Stimulated activated CD4-positive, alpha-beta T cell treated with anti-CD3 and anti-CD28 coated beads, Interleukin-4, amount 100 ng/mL, for 1 hour (primary cell): ENCODE measurements at places on chromosomes 3 and 15.

DNA sequence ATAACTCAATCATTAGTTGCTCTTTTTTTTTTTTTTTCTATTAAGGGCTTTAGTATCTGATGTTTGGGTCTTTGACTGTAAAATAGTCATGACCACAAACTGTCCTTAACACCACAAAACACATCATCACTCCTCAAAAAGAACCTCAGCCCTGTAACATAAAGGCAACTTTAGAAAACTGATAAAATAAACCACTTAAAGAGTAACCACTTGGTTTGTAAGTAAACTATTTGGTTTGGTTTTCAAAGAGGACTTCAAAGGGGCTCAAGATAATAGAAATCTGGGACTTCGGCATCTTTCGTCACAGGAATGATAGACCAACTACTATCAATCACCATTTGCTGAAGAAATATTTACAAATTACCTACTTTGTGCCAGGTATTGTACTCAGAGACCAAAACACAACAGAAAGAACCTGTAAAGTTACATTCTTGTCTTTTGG, 167.8 kb downstream of the FOXP1 start:
- DNase-seq, result no peak

DNA sequence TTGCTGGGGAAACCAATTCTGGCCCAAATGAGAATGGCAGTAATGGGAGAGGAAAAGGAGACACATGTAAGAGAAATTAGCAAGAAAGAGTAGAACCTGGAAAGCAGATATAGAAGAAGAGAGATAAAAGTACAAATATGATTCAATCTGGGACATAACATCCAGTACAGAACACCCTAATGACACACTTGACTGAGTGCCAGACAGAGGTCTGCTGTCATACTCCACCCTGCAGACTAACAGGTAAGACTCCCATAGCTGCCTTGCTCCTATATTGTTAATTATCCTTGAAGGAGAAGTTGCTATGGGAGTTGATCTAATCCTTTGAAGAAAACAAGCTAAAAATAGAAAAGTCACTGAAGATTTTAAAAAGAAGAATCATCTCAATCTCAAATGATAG, 21.1 kb downstream of the CCPG1 start:
- DNase-seq, result no peak

DNA sequence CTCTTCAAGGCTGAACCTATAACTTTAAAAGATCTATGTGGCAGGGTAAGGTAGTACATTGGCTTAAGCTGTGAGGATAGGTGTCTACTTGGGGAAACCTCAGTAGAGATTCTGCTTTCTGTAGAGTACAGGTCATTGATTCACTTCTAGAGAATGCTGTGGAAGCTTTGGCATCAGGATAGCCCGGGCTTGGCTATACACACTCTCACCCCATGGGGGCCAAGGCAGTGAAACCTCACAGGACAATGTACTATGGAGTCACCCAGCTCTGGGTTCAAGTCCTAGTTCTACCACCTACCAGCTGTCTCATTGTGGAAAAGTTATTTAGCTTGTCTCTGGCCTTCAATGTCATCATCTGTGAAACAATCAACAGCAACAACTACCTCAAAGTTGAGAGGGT, 9.0 kb downstream of the MTFMT start:
- no peak for DNase-seq

- DNase-seq, result peak; percentile 48
These were observed 7.7 kb downstream of the ITPKA start for GRCh38 chr15:41501191-41501917.

DNA sequence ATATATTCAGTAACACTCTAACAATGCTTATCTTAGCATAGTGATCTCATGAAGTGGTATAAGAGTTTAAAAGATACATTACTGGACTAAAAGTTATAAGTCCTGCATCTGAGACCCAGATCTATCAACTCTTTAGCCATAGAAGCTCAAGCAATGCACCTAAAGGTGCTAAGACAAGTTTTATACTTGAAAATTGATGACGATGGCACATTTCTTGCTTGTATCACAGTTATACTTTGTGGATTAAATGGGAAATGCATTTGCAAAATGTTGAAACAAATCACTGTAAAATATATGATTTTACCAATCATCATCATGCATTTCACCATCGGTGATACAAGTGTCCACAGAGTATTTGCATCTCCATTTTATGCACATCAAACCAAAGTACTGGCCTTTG, 525.3 kb upstream of the ZNF385D start:
- DNase-seq, result no peak

DNA sequence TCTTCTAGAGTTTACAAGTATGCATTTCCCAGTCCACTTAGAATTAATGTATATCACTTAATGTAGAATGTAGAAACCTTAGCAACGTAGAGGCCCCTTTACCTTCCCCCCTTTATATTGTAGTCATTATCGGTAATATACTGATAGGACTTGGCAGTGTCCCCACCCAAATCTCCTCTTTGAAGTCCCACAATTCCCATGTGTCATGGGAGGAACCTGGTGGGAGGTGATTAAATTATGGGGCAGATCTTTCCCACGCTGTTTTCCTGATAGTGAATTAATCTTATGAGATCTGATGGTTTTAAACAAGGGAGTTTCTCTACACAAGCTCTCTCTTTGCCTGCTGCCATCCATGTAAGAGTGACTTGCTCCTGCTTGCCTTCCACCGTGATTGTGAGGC, 31.0 kb downstream of the ARL8B start:
- no peak for DNase-seq

GRCh38 chr15:31499953-31500765, 173.5 kb downstream of the KLF13 start:
- DNase-seq, result no peak

- no peak for DNase-seq
These were observed 145.0 kb downstream of the STAC start for GRCh38 chr3:36525115-36525801.

DNA sequence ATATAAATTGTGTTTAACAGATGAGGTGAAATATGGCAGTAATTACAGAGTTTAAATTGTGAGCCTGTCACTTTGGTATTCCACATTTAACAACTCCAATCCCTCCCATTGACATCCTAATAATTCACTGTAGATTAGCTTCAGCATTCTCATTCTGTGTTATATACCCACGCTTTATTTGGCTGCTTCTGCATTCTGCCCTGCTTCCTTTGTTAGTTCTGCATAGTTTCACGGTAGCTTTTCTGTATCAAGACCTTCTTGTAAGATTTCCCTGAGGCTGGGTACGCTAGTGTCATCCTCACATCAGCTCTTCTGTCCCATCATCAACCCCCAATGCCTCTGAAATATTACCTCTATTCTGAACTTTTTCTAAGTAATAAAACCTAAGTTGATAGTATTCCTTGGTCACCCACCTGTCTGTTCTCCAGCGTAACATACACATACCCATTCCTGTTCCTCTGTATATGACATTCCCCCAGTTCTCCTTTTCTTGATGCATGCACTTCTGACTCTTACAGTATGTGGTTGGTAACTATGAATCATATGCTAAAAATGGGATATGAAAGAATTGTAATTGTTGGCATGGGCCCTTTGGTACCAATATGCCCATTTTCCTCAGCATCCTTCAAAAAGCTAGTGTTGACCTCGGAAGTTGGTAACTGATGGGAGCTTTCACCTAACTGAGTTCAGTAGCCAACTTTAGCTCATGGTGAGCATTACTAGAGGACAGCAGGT, 171.2 kb downstream of the KLHL25 start:
- DNase-seq, result no peak

DNA sequence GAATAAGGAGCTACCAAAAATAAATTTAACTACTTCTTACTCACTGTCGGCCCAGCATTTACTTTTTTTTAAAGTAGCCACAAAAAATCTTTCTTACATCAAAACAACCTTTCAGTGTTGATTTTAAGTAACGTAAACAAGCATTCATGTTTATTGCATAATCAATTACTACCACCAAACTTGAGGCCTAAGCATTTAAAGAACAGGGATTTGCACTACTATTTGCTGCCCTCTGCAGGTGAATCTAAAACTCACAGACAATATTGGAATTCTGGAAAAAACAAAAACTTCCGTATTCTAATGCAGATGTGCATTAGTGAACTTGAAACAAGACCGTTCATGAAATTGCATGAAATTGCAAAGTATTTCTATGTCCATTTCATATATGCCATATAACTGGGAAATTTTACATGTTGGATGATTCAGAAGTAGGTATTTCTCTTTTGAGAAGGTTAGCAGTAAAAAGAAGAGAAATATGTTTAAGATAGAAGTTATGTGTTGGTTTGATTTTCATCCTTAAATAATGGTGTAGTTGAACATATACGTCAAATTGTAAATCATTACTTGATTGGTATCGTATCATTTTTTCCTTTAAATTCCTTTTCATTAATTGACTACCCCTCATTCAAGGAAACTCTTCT, 55.6 kb downstream of the CGGBP1 start:
- no peak for DNase-seq

GRCh38 chr3:27570421-27571106, 86.4 kb upstream of the SLC4A7 start:
- DNase-seq, result no peak

- DNase-seq, result no peak
These were observed 74.6 kb upstream of the ADPGK start for GRCh38 chr15:72858205-72858604.

GRCh38 chr3:25910997-25911396, 121.1 kb downstream of the OXSM start:
- peak; percentile 52 for DNase-seq

GRCh38 chr3:149474250-149474817, at the start of gene TM4SF4:
Gene TM4SF4 (plus strand): TSS chr3:149474697. CDS start chr3:149474878, 181 bp downstream.
- DNase-seq, result no peak

- no peak for DNase-seq
These were observed 1007.2 kb upstream of the ALCAM start for GRCh38 chr3:104359546-104359945.

GRCh38 chr3:45785605-45786150, 10.7 kb downstream of the SLC6A20 start:
- DNase-seq, result no peak

DNA sequence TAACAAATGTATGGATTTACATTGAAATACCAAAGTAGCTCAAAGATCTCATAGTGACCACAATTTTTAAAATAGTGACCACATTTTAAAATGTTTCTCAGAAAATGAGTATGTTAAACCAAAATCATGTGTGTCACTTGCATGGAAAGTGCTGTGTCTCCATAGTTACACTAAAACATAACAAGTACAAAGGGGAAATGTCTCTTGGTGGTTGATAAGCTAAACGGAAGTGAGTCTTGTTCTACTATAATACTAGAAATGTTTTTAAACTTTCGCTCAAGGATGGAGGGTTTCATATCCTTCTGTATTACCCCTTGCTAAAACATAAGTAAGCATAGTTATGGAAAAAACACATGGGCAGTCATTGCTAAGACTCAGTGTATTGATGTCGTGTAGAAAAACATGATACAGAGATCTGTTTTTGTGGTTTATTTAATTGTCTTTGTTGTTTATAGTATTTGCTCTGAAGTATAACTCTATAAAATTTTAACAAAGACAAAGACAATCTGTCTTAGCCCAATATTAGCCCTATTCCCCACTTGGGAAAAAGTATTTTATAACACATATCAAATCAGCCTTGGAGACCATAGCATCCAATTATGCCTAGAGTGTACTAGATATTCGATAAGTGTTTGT, 27.0 kb upstream of the DENND4A start:
- DNase-seq, result no peak

DNA sequence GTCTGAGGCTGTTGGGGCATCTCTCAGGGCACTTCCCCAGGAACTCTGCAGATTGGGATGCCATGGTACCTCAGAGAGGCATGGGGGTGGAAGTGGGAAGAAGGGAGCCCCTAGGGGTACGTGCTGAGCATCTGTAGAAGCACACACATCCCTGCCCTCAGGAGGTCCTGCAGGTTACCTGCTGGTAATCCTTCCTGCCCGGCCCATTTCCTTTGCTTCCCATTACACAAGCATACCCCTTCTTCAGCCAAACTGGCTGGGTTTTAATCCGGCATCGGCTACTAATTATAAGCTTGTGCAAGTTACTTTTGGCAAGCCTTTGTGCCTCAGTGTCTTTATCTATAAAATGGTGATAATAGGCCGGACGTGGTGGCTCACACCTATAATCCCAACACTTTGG, 3.1 kb upstream of the SMAD6 start:
- DNase-seq, result no peak

GRCh38 chr3:188104050-188104449, 49.9 kb upstream of the LPP start:
- no peak for DNase-seq

GRCh38 chr15:89479173-89479572, 17.2 kb downstream of the RHCG start:
- no peak for DNase-seq

- DNase-seq, result no peak
These were observed 644 bp upstream of the MASP1 start for GRCh38 chr3:187292181-187292580.

DNA sequence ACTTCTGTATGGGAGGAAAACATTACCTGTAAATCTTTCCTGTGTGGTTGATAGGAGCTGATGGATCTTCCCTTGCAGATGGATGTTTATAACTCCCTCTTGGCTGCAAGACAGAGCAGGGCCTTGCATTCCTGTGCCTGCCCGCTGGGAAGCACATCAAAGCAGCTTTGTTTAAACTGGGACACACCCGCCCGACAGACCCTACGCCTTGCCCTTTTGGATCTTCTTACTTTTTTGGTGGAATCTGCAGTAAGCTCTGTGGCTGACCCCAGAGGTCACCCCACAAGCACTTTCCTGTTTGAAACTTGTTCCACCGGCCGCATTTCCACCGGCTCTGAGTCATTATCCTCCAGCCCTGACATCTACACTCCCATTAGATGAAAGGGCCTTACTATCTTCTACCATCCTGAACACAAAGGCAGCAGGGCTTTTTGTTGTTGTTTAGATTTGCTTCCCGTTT, 244.1 kb upstream of the STT3B start:
- DNase-seq, result peak; percentile 3

GRCh38 chr3:138856799-138857198, 22.1 kb upstream of the PIK3CB start:
- DNase-seq, result no peak

GRCh38 chr15:54836052-54836795, 360.5 kb downstream of the RSL24D1 start:
- DNase-seq, result no peak

GRCh38 chr15:76183930-76184649, 124.3 kb downstream of the TMEM266 start:
- no peak for DNase-seq

GRCh38 chr15:71133747-71134472, 18.6 kb downstream of the THSD4 start:
- no peak for DNase-seq

GRCh38 chr3:100753846-100754245, 44.6 kb downstream of the TFG start:
- no peak for DNase-seq

- DNase-seq, result no peak
These were observed 466.7 kb downstream of the ERC2 start for GRCh38 chr3:56001537-56001936.

GRCh38 chr15:89502867-89503595, 6.6 kb upstream of the RHCG start:
- DNase-seq, result no peak

DNA sequence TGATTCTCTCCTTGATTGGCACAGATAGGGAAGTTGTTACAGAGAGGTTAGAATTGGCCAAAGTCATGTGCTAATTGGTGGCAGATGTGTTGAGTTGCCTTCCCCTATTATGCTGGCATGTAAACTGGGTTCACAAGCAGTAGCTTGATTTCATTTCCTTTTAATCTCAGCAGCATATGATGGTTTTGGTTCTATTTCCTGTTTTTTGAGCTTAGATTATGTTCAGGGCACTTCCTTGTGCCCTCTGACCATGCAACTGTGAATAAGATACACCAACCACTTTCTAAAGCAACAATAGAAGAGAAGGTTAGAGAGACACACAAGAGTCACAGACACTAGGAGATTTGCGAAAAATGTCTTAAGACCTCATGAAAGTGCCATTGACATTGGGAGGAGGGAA, 16.5 kb downstream of the HPS3 start:
- no peak for DNase-seq
